ENCODE measurements at places on chromosomes 7 and 10.
A peak's percentile ranks its signal among the peaks of the same experiment; 100 is the strongest.

GRCh38 chr10:120541984-120542383 lies 85.0 kb downstream of the PLPP4 start:
- DNase-seq: no peak

GRCh38 chr7:6367701-6368211 lies 80.0 kb downstream of the DAGLB start:
- no peak for DNase-seq

DNA sequence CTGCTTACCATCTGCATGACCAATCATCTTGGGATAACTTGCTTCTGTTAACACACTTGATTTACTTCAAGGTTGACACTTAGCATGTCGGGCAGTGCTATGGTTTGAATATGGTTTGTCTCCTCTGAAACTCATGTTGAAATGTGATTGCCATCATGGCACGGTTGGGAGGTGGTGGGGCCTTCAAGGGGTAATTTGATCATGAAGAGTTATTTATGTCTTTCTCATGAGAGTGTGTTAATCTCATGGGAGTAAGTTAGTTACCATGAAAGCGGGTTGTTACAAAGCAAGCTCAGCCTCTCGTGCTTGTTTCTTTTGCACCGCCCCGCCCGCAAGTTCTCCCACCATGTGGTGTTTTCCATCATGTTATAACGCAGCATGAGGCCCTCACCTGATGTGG lies 163.6 kb downstream of the DOCK4 start:
- no peak for DNase-seq

- DNase-seq: no peak
These were observed 287.3 kb downstream of the INHBA start for GRCh38 chr7:41415471-41416207.

- DNase-seq: no peak
These were observed 134.3 kb downstream of the CUX1 start for GRCh38 chr7:101951757-101952156.

- DNase-seq: no peak
These were observed 50.2 kb downstream of the ELFN1 start for GRCh38 chr7:1720326-1720725.

DNA sequence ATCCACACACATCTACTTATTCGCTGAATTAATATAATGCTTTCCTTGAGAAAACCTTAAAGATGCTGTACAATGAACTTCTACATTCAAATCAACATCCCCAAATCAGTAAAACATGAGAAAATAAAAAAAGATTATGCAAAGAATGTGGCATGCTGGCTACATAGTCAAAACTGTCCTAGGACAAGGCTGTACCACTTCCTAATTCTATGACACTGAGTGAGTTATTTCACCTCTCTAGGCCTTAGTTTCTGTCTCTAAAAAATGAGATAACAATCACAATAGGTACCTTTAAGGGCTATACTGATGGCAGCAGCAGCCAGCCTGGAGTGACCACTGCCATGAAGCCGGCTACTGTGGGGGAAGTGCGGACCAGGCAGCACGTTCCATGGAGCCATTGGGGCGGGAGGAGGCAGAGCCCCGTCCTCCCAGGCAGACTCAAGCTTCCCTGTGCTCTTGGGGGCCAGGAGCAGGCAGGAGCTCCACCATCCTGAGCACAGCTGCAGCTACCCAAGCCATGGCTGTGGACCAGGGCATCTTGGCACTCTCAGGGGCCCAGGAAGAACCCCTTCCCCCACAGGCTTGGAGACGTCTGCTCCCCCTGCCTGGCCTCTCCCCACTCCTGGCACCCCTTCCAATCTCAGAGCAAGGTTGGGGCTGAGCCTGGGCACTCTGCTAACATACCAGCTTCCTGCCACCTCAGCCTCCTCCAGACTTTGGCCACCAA lies 110.2 kb downstream of the ELAPOR2 start:
- DNase-seq: no peak

DNA sequence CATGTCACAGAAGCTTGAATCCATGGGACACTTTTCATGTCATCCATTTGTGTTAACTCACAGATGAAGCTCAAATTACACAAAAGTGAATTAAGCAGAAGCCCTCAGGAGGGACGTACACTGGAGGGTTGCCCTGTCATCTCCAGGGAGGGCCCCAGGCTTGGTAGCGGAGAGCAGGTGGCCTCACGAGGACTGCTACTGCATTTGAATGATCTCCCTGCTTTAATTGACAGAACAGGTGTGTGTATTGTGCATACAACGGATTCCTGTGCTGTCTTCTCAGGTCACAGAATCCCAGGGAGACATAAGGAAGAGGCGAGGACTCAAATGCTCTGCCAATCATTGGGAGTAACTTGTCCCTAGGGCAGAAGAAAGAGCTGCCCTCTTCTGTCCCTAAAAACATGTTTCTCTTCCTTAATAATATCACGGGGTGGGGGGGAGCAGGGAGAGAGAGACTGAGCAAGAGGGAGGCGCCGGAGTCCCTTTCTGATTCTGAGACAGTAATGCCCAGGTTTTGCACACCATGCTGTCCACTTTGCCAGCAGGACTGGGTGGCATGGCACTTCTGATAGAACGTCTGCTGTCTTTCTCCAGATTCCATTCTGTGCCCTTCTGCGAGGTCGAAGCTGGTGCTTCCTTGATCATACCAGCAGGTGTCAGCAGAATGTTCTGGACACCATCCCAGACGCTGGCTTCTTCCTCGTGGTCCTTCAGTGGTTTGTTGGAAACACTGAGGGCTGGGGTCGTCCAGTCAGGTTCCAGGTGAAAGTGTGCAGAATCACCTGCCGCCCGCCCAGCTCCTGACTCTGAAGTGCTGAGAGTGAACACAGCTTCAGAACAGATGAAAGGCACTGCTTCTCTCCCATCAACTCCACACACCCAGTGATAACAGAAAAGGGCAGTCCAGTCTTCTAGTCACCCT lies 26.2 kb upstream of the RASGEF1A start:
- peak; percentile 30 for DNase-seq

DNA sequence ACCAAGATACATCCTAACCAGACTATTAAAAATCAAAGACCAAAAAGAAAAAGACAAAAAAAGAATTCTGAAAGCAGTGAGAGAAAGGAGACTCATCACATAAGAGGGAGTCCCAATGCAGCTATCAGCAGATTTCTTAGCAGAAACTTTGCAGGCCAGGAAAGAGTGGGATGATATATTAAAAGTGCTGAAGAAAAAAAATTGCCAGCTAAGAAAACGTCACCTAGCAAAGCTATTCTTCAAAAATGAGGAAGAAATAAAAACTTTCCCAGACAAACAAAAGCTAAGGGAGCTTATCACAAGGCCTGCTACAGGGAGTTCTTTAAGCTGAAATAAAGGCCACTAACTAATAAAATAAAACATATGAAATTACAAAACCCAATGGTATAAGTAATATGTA lies 40.5 kb upstream of the CDK6 start:
- no peak for DNase-seq

GRCh38 chr7:7751243-7752092 lies 33.1 kb upstream of the RPA3 start:
- DNase-seq: no peak

- no peak for DNase-seq
These were observed 169.6 kb downstream of the SRPK2 start for GRCh38 chr7:105218939-105219770.

GRCh38 chr10:119189811-119190282 lies 11.2 kb upstream of the PRDX3 start:
- DNase-seq: no peak

GRCh38 chr7:31602041-31602625 lies 84.9 kb upstream of the PPP1R17 start:
- no peak for DNase-seq

GRCh38 chr7:73341877-73342276 lies 13.9 kb downstream of the FKBP6 start:
- no peak for DNase-seq

- no peak for DNase-seq
These were observed 53.5 kb downstream of the ABLIM1 start for GRCh38 chr10:114604357-114605130.

- DNase-seq: no peak
These were observed 23.3 kb downstream of the MYOF start for GRCh38 chr10:93458821-93459257.

- DNase-seq: no peak
These were observed 1.3 kb upstream of the SAMD8 start for GRCh38 chr10:75110006-75110632.

DNA sequence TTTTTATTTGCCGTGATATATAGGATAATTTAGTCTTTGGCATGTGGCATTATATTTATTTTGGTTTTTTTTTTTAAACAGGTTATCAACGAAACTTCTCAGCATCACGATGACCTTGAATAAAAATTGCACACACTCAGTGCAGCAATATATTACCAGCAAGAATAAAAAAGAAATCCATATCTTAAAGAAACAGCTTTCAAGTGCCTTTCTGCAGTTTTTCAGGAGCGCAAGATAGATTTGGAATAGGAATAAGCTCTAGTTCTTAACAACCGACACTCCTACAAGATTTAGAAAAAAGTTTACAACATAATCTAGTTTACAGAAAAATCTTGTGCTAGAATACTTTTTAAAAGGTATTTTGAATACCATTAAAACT lies 9.1 kb downstream of the VIM start:
- no peak for DNase-seq

DNA sequence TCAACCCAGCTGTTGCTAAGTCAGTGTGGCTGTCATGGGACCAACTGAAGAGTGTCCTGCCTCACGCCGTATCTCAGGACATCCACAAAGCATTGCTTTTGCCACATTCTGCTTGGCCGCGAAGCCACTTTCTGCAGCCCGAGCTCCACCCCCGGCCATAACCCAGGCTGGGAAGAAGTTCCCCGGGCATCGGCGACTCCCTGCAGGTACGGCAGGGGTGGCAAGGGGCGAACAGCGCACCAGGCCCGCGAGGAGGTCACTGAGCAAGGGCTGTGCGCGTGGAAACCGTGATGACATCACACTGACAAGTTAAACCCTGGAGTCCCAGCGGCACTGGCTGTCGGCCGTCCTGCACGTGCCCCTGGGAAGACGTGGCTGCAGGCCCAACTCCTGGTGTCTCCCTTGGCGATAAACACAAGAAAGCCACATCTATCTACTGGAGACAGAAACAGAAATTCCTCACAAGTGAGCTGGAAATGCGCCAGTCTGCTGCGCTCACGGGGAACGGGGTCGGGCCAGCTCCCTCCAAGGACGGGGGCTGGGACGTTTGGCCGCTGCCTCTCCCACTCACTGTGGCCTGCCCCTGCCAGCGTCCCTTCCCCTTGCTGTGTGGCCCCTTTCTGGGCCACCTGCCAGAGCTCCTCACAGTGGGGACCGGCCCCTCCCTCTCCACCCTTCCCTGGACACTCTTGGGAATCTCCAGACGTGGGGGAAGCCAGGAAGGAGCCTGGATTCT lies 326.3 kb downstream of the DNAJB6 start:
- DNase-seq: no peak

- DNase-seq: no peak
These were observed 53.5 kb downstream of the INSYN2A start for GRCh38 chr10:127142856-127143255.

DNA sequence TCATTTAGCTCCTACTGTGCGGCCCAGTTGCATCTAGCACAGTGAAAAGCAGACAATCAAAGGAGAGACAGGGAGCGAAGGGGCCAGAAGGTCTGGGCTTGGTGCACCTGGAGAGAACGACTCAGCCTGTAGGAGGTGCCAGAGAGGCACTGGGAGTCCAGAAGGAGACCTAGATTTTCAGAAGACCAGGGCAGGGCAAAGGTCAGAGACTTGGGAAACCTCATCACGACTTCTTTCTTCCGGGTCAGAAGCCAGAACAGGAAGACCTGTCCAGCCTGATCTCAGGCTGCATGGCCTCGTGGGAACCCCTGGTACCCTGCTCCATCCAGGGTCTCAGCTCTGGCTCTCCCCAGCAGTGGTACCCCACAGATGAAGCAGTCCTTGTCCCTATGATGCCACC lies 5.2 kb downstream of the AGAP3 start:
- DNase-seq: no peak

GRCh38 chr10:129593953-129594352 lies 126.9 kb downstream of the MGMT start:
- DNase-seq: no peak

DNA sequence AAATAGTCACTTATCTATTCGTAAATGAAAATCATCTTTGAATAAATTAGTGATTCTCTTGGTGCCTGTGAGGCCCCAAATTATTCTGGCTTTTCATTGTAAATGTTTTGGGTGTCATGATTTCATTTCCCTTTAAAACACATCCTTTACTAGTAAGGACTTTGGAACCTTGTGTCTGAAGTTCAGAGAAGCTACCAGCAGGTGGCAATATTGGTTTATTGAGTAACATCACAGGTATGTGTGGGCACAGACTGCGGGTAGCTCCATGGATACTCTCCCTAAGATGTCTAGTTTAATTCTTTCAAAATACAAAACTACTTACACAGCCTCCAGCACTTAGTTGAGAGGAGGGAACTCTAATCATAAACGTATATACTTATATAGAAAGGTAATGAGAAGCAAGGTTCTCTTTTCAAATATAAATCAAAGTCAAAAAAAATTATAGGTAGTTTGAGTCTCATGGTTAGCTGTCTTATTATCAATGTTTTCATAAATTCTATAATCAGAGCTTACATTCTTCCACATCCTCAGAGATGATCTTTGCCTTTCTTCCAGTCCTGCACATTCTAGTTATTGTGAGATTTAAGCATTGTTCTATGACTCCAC lies 449.6 kb downstream of the GRM8 start:
- DNase-seq: peak; percentile 2

GRCh38 chr7:131040467-131040932 lies 287.2 kb upstream of the MKLN1 start:
- no peak for DNase-seq

DNA sequence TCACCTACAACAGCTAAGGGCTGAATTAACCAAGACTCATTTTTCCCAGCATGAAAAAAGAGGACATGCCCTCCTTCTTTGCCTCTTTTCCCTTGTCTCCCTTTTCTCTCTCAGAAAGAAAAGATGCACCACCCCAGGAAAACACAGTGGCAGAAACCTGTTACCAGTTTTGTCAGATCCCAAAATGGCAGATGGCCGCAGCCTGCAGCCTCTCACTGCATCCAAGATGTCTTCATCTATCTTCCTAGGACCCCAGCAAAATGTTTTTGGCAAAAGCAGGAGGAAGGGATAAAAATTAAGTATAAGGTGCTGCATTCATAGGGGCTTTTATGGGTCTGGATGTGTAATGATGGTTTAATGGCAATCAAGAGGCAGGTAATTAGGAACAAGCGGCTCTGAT lies 266.6 kb upstream of the NPVF start:
- no peak for DNase-seq

DNA sequence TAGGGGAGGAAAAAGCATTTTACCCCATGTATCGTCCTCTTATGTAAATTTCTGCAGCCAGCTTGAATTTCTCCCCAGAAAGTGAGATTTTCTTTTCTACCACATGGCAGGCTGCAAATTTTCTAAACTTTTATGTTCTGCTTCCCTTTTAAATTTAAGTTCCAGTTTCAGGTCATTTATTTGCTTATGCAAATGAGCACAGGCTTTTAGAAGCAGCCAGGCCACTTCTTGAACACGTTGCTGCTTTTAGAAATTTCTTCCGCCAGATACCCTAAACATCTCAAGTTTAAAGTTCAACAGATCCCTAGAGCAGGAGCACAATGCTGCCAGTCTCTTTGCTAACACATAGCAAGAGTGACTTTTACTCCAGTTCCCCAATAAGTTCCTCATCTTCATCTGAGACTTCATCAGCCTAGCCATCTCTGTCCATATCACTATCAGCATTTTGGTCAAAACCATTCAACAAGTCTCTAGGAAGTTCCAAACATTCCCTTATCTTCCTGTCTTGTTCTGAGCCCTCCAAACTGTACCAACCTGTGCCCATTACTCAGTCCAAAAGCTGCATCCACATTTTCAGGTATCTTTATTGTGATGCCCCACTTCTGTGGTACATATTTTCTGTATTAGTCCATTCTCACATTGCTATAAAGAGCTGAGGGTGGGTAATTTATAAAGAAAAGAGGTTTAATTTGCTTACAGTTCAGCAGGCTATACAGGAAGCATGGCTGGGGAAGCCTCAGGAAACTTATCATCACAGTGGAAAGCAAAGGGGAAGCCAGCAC lies 16.3 kb downstream of the EZH2 start:
- no peak for DNase-seq

Measured in stimulated activated CD4-positive, alpha-beta T cell treated with anti-CD3 and anti-CD28 coated beads, Interleukin-4, amount 100 ng/mL, for 4 hours (primary cell).